ENCODE measurements at places on chromosomes 12 and 14.
A peak's percentile ranks its signal among the peaks of the same experiment; 100 is the strongest.

DNA sequence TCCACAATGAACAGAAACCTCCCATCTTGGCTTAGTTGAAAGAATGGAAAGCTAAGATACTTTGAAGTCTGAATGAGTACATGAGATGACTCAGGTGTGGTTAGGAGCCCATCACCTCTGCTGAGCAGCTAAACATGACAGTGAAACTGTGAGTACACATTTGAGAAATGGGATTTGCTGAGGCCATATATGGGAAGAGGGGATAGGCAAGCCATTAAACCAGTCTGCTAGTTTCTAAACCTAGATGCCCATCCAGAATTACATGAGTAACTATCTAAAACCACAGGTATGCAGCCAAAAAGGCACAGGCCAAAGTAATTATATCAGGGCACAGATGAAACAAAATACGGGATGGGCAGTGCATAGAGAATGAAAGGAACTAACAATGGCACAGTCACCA lies 41.2 kb downstream of the NKX2-1 start:
- DNase-seq = peak; percentile 15

GRCh38 chr12:47843226-47843980 lies 23.7 kb upstream of the HDAC7 start:
- DNase-seq = no peak

- peak; percentile 84 for DNase-seq
Observed at GRCh38 chr12:109775172-109775881, 57.9 kb downstream of the TRPV4 start.

DNA sequence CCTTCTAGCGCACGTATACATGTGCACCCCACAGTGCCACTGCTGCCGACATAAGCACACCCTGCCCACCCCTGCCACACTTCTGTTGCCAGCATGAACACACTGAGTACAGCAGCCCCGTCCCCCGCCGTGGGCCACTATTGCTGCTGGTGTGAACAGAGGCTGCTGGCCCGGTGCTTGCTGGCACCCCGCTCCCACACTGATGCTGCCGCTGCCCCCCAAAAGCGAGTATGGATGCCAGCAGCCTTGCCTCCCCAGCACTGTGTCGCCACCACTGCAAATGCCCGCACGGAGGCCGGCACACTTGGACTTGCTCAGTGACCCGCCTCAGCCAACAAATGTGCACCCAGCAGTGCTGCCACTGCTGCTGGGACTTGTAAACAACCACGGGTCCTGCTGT lies 872.4 kb upstream of the ATXN7L3B start:
- no peak for DNase-seq

DNA sequence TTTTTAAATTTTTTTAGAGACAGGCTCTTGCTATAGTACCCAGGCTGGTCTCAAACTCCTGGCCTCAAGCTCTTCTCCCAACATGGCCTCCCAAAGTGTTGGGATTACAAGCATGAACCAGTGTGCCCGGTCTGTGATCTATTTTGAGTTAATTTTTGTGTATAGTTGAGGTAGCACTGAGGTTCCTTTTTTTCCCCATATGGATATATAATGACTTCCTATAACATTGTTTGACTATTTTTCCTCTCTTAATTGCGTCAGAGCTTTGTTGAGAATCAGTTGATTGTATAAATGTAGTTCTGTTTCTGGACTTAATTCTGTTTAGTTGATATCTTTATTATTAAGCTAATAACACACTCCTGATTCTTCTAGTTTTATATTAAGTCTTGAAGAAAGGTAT lies 8.6 kb upstream of the M6PR start:
- no peak for DNase-seq

GRCh38 chr12:48827026-48827425 lies 8.7 kb downstream of the CACNB3 start:
- DNase-seq = no peak

DNA sequence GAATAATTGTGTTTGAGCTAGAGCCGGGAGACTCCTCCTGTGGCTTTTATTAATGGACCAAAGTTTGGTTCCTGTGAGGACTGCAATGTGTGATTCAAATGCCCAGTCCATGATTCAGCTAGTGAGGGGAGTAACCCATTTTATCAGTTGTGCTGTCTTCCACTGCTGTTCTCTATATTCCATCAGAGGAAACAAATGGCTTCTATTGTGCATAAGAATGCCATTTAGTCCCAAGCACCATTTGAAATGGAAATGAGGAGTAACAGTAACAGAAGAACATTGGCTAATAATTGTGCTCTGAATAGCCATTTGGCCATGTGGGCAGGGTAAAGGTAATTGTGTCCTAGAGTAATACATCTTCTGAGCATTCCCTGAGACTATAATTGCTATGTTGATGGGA lies 642.7 kb downstream of the DIO2 start:
- no peak for DNase-seq

GRCh38 chr14:22566845-22567244 lies 22.2 kb downstream of the DAD1 start:
- DNase-seq = no peak

DNA sequence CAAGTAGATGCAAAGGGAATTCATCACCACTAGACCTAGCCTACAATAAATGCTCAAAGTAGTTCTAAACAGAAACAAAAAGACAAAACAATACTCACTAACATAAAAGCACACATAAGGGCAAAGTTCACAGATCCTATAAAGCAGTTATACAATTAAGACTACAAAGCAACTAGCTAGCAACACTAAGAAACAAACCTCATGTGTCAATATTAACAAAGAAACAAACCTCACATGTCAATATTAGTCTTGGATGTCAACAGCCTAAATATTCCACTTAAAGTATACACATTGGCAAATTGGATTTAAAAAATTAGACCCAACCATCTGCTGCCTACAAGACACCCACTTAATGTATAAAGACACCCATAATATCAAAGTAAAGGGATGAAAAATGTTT lies 152.7 kb downstream of the KCNK10 start:
- DNase-seq = no peak

GRCh38 chr14:88985654-88986053 lies 161.2 kb downstream of the TTC8 start:
- no peak for DNase-seq

DNA sequence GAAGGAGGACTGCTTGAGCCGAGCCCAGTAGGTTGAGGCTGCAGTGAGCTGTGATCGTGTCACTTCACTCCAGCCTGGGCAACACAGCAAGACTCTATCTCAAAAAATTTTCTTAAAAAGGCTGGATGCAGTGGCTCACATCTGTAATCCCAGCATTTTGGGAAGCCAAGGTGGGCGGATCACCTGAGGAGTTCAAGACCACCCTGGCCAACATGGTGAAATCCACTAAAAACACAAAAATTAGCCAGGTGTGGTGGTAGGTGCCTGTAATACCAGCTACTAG lies 17.1 kb upstream of the MDM2 start:
- DNase-seq = no peak
